ENCODE measurements at places on chromosomes 4 and X.

GRCh38 chr4:148364525-148364924 is 77.7 kb downstream of the NR3C2 start:
- no peak for DNase-seq

DNA sequence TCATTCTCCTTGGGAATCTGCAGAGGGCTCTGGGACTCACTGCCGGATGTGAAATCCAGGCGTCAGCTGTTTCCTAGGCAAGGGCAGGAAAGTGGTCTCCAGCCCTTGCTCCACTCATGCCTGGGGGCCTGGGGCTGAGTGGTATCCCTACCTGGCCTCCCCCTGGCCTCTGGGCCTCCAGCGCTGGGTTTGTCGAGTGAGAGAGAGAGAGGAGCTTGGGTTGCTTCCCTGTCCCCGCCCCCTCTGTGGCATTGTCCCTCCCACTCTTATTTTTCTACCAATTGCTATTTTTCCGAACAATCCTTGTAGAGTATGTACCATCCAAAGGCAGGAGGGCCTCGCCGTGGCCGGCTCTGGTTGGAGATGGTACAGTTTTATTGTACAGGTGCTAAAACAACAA is 53.1 kb downstream of the ELF4 start:
- no peak for DNase-seq

- no peak for DNase-seq
Measured at GRCh38 chrX:70456256-70456655, 11.6 kb downstream of the DLG3 start.

DNA sequence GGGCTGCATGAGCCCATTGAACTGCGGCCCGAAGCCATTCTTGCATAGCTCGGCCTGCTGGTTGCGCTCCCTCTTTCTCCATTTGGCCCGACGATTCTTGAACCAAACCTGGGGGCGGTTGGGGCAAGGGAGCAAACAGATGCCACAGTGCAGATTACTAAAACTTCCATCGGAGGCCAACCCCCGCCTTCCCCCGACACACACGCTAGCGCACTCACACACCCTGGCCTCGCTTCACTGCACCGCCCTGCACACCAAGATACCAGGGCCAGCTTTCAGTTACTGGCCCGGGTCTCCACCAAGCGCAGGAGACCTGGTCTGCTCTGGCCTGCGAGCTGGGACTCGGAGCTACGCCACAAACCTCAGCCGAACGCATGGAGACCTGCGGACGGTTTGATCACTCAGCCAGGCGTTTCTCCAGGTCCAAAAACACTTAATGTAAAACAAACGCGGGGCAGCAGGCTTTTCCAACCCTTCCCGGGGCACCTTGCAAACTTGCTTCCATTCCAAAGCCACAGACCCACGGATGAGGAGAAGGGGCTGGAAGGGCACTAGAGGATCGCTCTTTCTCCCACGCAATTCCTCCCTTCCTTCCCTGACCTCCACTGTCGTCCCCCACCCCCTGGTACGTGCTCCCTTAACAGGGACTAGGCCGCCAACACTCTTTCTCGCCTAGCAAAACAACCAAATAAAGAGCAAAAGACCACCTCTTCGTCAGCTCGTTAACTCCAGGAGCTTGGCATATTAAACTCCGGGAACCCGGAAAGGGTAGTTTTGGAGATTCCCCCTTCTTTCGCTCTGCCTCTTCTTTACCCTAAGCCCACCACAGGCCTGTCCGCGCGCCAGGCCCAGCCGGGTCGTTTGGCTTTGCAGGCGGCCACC is 4.1 kb downstream of the PITX2 start:
- no peak for DNase-seq

GRCh38 chrX:8955511-8955910 is 78.4 kb downstream of the FAM9B start:
- DNase-seq, result no peak

GRCh38 chr4:149987330-149988086 is 90.7 kb upstream of the DCLK2 start:
- no peak for DNase-seq

GRCh38 chrX:107823456-107823855 is 2.2 kb upstream of the MID2 start:
- no peak for DNase-seq

DNA sequence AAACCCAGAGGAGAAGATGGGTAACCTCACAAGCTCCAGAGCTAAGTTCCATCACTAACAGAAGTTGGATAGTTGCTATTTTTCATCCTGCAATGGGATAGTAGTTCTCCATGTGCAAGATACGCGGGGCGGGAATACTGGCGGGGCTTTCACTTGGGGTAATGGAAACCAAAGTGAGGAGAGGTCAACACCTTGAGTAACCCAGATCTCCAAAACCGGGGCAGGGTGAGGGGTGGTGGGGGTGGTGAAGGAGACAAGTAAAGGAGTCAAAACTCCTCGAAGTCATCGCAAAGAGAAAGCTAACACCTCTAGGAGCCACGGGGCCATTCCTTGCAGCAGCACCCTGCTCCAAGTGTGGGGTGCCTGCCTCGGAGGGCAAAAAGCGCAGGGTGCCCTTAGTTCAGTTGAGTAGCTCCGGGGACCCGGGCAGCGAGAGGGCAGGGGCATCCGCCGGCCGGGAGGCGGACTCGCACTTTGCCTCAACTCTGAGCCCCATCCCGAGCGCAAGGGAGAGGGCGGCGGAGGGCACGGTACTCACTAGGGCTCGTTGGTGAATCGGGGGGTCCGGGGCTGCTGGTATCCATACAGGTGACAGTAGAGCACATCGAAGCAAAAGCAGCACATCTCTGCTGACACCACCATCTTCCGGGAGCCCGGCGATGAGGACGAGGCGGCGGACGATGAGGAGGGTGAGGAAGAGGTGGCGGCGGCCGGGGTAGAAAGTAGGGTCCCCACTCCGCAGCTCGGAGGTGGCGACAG is 645 bp downstream of the AMMECR1 start:
- DNase-seq, result no peak

GRCh38 chrX:97045470-97045869 is 161.8 kb downstream of the RPA4 start:
- no peak for DNase-seq

DNA sequence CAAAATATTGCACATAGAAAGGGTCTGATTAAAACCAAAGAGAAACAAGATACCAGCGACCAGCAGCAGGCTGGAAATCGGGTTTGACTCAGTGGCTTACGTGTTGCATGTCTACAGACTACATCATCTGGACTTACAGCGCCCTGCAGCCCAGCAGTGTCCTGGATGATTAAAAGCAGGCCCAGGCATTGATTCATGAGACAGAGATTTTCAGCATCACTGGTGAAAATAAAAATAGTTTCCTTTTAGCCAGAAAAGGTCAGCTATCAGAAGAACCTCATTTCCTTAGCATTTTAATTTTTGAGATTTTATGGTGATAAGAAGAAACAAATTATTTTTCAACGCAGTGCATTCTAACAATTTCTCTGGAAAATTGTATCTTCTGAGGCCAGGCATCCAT is 190.6 kb downstream of the PTTG2 start:
- no peak for DNase-seq

DNA sequence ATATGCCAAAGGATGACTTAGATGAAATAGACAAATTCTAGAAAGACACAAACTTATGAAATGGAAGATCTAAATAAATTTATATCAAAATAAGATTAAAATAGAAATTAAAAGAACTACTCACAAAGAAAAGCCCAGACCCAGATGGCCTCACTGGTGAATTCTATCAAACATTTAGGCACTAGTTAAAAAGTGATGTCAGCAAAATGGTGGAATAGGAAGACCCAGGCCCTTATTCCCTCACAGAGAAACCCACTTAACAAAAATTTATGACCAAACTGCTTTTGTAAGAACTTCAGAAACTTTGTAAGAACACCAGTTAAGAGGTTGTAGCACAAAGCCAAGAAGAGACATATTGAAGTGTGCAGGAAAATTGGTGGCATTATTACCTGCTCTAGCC is 129.5 kb downstream of the GATB start:
- DNase-seq, result no peak

DNA sequence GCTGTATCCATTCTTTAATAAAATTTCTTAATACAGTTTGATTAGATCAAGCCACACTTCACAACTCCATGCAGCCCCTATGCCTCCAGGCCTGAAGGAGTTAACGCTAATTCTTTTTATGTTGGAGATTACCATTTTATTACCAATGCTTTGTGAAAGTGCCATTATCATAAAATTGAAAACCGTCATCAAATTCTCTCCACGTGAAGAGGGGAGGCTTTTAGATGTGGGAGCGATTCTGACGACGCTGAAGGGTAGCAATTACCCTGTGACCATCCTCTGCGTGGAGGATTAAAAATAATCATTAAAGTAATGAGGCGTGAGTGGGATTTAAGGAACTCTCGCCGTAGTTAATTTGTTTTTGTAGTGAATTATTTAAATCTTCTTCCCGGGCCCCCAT is 278.8 kb downstream of the CRLF2 start:
- no peak for DNase-seq

- DNase-seq, result no peak
Measured at GRCh38 chr4:2417226-2417764, 1.1 kb downstream of the ZFYVE28 start.

DNA sequence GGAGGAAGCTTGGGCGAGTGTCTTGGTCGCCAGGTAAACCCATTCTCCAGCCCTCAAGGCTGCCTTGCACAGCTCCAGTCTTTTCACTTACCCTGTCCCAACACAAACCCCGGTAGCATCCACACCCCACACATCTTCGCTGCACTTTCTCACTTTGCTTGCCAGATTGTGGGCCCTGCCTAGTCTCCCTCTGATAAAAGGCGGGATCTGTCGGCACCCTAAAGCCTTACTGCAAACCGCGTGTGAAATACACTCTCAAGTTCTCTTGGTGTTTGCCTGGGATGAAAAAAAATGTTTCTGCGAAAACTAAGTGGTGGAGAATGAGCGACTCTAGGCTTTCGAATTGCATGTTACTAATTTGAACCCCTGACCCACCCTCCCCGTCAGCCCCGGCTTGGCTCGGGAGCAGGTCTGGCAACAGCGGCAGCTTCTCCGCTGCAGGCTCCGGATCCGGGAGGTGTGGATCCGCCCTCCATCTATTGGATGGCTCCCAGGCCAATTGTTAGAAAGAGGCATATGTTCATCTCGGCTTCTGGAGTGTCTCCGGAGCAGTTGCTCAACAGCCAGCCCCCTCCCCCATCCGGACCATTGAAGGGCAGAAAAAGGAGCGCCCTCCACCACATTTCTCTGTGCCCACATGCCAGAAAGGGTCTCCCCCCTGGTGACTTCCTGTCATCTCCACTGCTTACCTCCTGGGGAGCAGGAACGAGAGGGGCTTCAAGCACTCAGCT is 3.0 kb upstream of the CITED1 start:
- DNase-seq, result peak; percentile 30

- no peak for DNase-seq
Measured at GRCh38 chr4:124483048-124483906, 229.3 kb downstream of the ANKRD50 start.

DNA sequence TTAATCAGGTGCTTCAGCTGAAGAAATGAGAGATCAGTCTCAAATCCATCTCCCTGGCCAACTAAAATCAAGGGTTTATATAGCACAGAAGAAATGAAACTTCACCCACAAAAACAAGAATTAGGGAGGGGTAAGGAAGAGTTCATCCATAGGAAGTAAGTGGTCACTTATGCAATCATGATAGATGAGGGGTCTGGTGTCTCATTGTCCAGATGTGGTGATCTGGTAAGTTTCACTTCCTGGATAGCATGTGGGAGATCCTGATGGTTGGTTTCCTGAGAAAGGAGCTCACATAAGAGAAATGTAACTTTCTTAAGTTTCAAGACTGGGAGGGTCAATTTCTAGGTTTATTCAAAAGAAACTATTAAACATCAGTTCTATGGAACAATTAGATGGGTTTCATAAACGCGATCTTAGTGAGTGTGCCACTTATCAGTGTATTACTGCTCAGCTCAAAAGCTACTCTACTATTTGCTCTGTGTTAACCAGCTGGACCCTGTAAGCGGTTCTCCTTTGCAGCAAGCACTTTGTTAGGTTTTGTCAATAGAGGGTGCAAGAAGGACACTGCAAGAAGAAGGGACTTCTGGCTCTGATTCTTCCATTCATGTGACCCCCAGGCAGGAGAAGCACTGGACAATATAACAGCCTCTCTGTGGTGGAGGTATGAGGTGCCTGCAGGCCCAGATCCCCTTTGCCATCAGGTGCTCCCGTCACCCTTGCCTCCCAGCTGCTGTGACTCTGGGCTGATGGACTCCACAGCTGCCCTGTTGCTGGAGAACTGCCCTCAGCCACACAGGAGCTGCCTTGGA is 35.4 kb upstream of the HPSE start:
- DNase-seq, result no peak

DNA sequence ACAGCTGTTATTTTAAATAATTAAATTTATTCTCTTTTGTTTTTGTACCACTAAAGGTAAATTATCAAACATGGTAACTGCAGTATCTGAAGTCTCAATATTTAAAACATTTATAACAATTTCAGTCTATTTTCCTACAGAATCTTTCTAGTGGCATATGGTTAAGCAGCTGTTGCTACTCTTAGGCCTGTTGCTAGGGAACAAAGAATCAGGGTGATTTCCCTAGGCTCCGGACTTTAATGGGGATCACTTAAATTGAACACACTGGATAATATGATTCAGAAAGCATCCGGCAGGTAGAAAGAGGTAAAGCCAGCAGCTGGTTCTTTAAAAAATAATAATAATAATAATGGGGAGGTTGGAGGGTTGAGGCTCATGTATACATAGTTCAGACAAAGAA is 17.6 kb downstream of the FBXO8 start:
- no peak for DNase-seq

GRCh38 chr4:172048666-172049065 is 235.5 kb downstream of the GALNTL6 start:
- DNase-seq, result no peak

DNA sequence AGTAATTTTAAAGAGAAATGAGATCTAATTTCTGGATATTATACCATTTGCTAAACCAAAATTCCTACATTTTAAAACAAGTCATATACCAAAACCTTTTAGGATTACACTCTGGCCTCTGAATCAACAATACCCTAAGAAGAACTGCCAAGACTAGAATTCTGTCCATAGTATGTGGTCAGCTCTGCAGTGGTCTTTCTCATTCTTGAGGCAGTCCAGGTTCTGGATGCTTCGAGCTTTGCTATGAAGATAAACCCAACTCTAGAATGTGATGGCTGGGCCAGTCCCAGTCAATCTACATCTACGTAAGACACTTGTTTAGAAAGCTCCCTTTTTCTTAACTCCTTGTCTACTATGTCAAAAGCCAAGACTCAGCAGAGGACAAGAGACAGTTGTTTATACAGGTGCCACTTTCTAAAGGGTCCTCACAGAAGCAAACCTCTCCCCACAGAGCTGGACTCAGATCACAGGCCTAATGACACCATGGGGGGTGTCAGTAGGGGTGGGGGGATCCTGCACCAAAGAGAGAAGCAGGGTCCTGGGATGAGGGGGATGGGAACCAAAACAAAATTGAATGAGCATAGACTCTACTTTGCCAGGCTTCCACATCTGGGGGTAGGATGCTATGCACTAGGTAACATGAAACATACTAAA is 63.2 kb downstream of the SH3RF1 start:
- no peak for DNase-seq

- DNase-seq, result no peak
Measured at GRCh38 chr4:142940425-142941330, 94.6 kb upstream of the INPP4B start.

- DNase-seq, result no peak
Measured at GRCh38 chr4:53424280-53424679, 46.8 kb downstream of the FIP1L1 start.

GRCh38 chr4:102263024-102263787 is 82.1 kb downstream of the SLC39A8 start:
- DNase-seq, result peak; percentile 4

- DNase-seq, result no peak
Measured at GRCh38 chrX:40479777-40480318, 100.9 kb upstream of the ATP6AP2 start.
